Central memory CD4-positive, alpha-beta T cell (primary cell): ENCODE measurements at places on chromosomes 3 and 15.

DNA sequence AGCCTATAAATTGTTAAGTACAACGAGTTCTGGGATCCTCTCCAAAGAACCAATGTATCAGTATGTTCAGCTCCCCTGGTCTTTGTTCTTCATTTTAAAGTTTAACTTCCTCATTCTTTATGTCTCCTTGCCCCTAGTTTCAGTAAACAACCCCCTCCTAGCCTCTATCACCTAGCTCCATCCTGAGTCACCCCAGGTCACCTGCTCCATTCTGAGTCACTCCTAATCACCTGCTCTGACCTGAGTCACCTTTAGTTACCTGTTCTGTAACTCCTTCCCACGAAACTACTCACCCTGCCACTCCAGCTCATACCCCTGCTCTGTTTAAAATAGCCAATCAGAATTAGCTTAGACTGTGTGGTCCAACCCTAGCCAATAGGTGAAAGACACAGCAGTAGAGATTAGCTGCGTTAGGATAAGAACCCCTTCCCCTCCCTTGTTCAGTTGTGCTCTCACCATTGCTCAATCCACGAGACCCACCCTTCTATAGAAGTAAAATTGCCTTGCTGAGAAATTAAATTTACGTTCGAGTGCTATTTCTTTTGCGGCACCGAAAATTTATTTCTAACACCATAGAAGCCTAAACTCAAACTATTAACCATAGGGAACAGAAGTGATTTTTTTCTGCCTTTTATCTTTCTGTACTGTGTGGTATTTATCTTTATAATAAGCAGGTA, 245.0 kb upstream of the ADAMTS9 start:
- no peak for DNase-seq

DNA sequence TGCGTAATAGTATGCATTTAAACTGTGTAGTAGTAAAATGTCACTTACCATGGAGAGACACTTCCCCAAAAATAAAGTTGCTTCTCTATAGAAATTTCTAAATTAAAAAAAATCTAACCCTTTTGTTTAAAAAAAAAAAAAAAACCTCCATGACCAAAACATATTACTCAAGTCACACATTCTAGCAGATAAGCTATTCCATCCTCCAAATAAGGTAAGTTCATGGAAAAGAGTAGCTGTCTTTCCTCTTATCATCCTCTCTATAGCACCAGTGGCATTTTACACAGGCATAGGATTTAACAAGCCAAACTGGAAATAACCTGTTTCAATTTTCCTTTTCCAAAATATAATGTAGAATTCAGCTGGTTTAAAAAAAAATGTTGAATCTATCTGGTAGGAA, 57.4 kb downstream of the LRRFIP2 start:
- no peak for DNase-seq

DNA sequence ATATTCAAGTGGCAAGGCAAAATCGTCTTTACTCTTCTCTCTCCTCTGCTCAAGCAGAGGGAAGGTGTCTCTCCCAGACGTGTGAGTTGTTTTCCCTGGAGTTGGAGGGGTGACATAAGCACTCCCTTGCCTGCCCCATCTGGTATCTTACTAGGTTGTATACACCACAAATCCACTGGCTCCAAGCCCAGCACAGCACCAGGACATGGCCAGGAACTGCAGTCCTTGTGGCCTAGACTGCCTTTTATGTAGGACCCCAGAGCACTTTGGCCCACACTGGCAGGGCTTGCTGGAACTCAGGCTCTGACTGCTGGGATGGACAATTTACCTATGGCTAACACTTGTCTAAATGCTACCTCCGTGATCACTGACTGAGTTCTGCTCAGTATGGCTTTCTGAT, 34.0 kb downstream of the DZIP3 start:
- no peak for DNase-seq

DNA sequence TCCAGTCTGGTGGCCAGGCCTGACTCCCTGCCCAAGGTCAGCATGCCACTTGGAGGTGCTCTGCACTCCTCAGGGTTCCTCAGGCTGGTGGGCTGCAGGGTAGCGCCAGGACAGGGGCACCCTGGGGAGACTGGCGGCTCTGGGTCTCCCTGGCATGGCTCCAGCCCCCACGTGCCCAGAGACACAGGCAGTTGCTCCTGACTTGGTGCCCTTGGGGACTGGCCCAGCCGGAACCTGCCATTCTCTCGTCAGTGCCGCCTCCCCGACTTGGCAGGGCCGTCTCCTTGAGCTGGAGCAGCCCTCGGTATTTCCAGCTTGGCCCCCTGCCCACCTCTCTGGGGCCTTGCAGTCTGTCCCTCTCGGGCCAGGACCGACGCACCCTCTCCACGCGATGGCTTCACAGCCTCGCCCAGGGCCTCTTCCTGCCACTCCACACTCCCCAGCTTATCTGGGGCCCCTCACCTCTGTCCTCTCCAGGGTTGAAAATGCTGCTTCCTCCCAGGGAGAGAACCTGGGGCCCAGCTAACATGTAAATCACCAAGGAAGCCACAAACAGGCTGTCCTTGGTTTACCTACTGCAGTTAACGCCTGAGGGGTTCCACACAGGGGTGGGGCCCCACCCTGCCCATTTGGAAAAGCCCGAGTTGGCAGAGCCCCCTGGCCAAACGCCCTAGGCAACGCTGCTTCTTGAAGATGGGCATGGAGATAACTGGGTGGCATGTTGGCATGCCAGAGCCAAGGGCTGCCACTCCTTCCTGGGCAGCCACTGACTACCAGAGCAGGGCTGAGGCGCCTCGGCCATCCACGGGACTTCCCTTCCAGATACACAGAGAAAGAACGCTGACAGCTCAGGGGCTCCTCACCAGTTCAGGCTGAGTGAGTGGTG, 61.4 kb downstream of the SMAD6 start:
- DNase-seq = no peak

GRCh38 chr15:45790325-45790943, 155.6 kb downstream of the SQOR start:
- DNase-seq = no peak

DNA sequence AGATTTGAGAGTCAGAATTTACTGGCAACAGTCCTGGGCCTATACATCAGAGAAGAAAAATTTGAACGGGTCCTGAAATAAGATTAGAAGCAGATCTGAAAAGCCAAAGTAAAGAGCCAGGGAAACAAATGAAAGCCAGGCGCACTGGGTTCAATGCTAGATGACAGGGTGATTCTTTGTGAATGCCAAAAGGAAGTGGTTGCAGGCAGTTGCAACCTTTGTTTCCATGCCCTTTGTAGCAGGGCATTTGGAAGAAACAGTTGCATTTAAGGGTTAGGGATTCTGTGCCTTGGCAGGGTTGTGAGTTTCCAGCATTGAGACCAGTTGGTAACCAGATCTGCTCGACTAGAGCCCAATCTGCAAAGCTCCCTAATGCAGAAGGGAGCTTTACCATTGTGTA, 36.4 kb upstream of the MTHFS start:
- no peak for DNase-seq

- DNase-seq = no peak
These were observed 32.7 kb upstream of the ZFAND6 start for GRCh38 chr15:80026754-80027153.

GRCh38 chr15:68683551-68683950, 104.8 kb downstream of the CORO2B start:
- DNase-seq = no peak

DNA sequence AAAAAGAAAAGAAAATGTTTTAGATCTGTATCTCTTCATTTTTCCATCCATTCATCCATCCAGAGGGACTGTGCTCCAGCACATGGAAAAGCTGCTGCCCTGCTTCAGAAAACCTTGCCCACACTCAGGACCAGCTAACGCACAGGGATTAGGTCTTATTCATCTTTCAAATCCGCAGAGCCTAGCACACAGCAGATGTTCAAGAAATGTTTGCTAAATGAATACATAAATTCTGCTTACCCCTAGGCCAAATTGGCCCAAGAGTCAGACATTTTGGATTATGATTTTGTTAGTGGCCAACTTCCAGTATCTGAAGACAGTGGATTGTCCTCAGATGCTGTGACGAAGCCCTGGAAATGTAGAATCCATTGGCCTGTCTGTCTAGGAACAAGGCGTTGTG, 71.4 kb downstream of the GHSR start:
- DNase-seq = no peak
